GM23338 (cell line): ENCODE measurements at places on chromosomes 13 and 19. TPM values are rescaled to one million over a fixed set of nuclear protein-coding genes. Genes with fewer than 3 reads are reported as not detected.

ZNF229 gene
- total RNA-seq, result 4.0 and 5.2 TPM in 2 replicates

ATP13A1 gene
- 109 and 307 TPM in 2 replicates for total RNA-seq

PEG3 gene
- total RNA-seq, result not detected in 2 replicates

IZUMO2 gene
- 3.1 TPM in 1 of 2 replicates, not detected in the other for total RNA-seq

RGS9BP gene
- total RNA-seq, result 0.43 and 0.83 TPM in 2 replicates

CEACAM21 gene
- not detected in 2 replicates for total RNA-seq

PEPD gene
- total RNA-seq, result 89.2 and 95.5 TPM in 2 replicates

C19orf73 gene
- 2.6 and 8.1 TPM in 2 replicates for total RNA-seq

COX7A1 gene
- 0.52 TPM in 1 of 2 replicates, not detected in the other for total RNA-seq

ZSCAN18 gene
- 63.9 and 75.0 TPM in 2 replicates for total RNA-seq

WASF3 gene
- 20.7 and 21.0 TPM in 2 replicates for total RNA-seq

APOC1 gene
- total RNA-seq, result 25.4 and 26.8 TPM in 2 replicates

ERFL gene
- total RNA-seq, result 0.69 TPM in 1 of 2 replicates, not detected in the other

C5AR2 gene
- total RNA-seq, result 0.28 TPM in 1 of 2 replicates, not detected in the other

FCER2 gene
- not detected in 2 replicates for total RNA-seq

ELSPBP1 gene
- not detected in 2 replicates for total RNA-seq

STRN4 gene
- total RNA-seq, result 131 and 140 TPM in 2 replicates

PTGIR gene
- not detected in 2 replicates for total RNA-seq

TMEM238 gene
- total RNA-seq, result 4.1 and 7.5 TPM in 2 replicates

PEAK3 gene
- not detected in 2 replicates for total RNA-seq

PABPC3 gene
- 0.58 and 1.2 TPM in 2 replicates for total RNA-seq

RHPN2 gene
- 28.8 and 29.6 TPM in 2 replicates for total RNA-seq

IQCN gene
- total RNA-seq, result 0.35 and 0.89 TPM in 2 replicates

DNAJC15 gene
- 5.6 and 11.4 TPM in 2 replicates for total RNA-seq

SBK2 gene
- 2.0 and 3.5 TPM in 2 replicates for total RNA-seq

CD209 gene
- 0.35 TPM in 1 of 2 replicates, not detected in the other for total RNA-seq

NEK3 gene
- 26.6 and 26.7 TPM in 2 replicates for total RNA-seq

TUBA3C gene
- total RNA-seq, result not detected in 2 replicates

MBNL2 gene
- 1.3 and 3.2 TPM in 2 replicates for total RNA-seq
